ENCODE measurements at places on chromosomes 11 and 22. TPM values are rescaled to one million over a fixed set of nuclear protein-coding genes. Genes with fewer than 3 reads are reported as not detected.

DNA sequence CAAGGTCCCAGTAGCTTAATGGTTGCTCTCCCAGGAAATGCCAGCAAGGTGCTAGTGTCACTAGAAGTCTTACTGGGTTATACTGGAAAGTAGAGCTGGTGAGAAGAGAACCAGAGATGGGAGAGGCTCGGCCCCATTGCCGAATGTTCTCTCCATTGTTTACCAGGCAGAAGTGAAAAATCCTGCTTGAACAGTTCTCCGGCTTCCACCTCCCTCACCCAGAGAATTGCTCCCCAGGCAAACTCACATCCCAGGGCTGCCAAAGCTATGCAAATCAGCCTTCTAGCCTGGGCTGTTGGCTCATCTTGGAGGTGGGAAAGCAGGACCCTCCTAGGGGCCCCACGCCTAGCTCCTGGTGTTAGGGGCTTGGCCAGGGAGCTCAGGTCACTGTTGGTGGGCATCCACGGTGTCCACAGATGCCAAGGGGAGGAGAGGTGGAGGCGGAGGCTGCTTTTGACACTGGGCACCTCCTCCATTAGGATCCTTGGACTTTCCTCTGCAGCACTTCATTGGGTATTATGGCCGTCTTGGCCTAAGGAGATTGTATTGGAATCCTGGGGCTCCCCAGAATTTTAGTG is 20.1 kb downstream of the POU2F3 start:
- no peak for DNase-seq

DNA sequence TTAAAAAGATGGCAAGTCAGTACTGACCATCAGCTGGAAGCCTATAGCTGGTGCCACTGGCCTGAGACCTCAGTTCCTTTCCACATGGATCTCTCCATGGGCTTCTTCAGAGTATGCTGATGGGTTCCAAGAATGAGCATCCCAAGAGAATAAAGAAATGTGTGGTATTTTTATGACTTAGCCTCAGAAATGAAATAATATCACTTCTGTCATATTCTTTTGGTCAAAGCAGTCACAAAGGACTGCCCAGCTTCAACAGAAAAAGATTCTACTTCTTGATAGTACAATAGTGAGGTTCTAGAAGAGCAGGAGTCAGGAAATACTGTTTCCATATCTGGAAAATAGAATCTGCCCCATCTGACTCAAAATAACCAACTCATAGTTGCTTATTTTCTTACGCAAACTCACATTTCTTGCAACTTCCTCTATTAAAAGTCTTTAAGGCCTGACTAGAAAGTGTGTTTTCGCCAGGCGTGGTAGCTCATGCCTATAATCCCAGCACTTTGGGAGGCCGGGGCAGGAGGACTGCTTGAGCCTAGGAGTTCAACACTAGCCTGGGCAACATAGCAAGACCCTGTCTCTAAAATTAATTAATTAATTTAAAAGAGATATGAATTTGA is 116.9 kb downstream of the SIK3 start:
- no peak for DNase-seq

DNA sequence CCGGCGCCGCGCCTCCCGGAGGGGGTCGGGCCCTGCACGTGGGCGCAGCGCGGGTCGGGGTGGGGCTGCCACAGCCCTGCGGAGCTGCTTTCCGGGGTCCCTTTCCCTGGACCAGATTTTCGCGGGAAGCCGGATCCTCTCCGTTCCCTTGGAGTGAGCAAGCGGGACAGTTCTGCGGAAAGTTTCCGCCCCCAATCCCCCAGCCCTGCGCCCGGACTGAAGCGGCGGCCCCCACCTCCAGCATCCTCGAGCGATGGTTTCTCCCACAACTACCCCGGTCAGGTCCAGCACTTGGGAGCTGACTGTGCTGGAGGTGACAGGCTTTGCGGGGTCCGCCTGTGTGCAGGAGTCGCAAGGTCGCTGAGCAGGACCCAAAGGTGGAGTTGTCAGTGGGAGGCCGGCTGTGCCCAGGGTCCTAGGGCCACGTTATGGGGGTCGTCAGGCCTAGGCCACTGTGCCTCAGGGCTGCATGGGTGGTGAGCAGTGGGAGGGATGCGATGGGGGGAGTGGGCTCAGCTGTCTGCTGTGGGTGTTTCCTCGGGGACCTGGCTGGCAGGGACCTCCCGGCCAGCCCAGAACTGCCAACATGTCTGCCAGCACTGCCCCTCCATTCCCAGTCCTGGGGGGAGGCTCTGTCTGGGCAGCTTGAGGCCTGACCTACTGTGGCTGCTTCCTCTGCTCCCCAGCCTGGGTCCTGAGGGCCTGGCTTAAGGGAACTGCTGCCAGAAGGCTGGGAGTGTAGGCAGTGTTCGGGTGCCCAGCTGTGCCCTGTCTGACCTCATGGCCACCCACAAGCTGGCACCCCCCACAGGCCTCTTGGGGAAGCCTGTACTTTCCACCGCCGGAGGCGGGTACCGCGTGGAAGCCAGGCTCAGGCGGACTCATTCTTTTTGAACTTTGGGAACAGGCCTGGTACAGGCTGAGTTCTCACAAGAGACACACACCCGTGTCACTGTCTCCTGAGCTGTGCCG is 726 bp downstream of the ST3GAL4 start:
- no peak for DNase-seq

DNA sequence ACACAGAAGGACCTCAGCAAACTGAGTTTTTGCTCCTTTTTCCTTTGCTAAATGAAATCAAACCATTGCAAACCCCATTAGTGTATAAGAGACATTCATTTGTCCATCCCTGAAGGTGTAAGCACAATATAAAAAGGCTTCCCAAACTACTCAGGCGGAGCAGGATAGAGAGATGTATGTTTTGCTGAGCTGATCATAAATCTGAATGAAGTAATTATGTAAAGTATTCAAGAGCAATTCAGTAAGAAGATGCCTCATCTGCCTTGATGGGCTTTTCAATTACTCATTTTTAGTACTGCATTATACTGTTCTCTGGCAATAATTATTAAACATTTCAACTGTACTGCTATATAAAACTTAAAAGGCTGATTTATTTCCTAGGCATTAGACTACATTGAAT is 65.0 kb downstream of the SPON1 start:
- DNase-seq = no peak

DNA sequence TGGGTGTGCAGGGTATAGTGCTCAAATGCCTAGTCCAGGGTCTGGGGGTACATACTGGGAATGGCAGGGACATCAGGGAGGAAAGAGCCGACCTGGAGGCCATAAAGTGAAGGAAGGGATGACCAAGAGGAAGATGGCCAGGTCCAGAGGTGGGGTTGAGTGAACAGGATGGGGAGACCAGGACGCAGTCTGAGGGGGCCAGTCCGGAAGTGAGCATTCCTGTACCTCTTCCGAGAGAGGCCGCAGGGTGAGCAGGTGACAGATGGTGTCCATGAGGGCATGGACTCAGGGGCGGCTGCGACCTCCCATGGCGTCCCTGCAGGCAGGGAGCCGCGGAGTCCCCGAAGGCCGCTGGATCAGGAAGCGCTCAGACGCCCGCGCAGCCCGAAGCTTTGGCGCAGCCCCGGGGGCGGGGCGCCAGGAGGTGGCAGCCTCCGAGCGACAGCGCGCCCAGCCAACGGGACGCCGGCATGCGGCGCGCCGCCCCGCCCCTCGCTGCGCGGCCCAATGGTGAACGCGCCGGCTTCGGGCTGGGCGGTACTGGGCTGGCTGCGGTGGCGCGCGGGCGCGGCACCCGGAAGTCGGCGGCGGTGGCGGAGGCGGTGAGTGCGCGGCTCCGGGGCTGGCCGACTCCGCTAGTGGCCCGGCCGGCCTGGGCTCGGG is at the start of gene TANGO2:
Gene TANGO2, plus strand, starts transcription at position 578 of the 663 bp plus-strand sequence. CDS start 15,689 bp downstream, outside the sequence.
- DNase-seq = no peak

GRCh38 chr11:1828542-1828941 is 6.2 kb upstream of the SYT8 start:
- no peak for DNase-seq

GRCh38 chr11:65883786-65884715 is 4.2 kb downstream of the FIBP start:
- no peak for DNase-seq

DNA sequence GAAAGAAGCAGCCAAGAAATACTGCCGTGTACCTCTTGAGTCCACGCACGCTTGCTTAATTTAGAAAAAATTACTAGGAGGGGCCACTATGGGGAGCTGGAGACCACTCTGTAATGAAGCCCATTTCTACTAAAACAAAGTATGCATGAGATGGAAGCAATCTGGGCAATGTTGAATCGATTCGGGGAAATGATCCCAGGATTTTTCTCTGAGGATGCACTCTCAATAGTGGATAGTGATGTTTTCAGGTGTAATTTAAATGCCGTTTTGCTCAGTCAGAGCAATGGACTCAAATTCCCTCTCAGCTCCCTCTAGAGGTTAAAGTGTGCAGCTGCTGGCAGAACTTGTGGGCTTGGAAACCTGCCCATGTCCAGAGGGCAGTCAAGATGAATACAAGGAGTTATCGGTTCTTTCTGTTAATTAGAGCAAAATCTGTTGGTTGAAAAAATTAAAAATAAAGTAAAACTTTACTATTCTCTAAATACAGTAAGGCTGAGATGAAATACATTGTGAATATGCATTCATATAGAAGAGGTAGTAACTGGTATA is 64.1 kb downstream of the ME3 start:
- DNase-seq = no peak

DNA sequence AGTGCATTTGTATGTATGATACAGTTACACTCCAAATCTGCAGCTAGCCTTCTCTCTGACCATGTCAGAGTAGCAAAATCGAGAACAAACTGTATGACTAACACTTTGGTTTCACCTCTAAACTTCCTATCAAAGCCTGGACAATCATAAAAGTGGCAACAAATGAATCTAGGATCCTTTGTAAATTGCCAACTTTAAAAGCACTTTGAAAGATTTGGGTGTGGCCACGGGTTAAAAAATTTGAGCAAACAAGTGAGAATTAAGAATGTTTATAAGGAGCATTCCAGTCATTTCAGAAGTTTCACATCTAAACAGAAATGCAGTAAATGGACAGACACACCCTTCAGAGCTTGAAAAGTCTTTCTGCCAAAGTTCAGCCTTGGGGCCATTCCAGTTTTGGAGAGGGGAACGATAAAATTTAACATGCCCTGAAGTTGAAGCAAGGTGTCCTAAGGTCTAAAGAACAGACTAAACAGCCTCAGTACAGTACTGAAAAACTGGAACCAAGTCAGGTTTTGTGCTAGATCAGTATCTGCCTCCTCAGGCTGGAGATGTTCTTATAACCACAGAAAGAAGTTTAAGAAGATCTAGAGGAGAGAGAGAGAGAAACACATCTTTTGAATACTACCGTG is 181.9 kb upstream of the BDNF start:
- DNase-seq = no peak

DNA sequence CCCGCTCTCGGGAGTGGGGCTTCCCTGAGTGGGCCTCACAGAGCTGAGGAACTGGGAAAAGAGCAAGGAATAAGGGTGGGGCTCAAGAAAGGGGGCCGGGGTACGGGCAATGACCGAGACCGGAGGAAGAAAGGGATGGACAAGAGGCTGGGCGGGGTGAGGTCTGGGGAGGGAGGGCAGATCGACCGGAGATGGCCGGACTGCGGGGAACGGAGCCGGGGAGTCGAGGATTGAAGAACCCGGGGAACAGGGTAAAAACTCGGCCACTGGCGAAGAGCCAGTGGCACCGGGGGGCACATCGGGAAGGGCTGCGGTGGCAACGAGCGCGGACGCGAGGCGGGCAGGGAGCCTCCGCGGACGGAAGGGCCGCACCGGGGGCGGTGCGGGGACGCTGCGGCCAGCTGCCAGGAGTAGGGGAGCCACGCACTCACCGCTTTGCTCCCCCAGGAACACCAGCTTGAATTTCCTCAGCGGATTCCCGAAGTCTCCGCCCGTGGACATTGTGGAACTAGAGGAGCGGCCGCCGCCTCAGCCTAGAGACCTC is 667 bp downstream of the RAB6A start:
- no peak for DNase-seq

- DNase-seq = no peak
Observed at GRCh38 chr11:88169881-88170280, 5.4 kb downstream of the RAB38 start.

GRCh38 chr11:100584201-100584985 is 102.7 kb upstream of the ARHGAP42 start:
- no peak for DNase-seq

DNA sequence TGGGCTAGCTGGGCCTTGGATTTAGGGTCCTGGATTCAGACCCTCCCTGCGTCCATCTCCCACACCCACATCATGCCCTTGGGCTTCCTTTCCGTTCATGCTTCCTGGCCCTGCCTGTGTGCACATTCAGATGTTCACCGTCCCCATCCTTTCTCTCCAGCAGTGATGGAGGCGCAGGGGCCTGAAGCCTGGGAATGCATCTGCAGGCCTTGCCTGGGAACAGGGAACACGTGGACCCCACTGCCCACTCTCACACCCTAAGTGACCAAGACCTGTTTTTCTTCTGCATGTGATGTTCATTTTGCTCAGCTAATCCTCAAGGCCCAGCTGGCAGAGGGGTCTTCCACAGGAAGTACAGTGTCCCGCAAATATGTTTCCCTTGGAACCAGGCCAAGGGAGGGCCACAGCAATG is 91.6 kb upstream of the PARVA start:
- DNase-seq = no peak

GRCh38 chr11:125226706-125227105 is 62.2 kb downstream of the PKNOX2 start:
- DNase-seq = no peak

DNA sequence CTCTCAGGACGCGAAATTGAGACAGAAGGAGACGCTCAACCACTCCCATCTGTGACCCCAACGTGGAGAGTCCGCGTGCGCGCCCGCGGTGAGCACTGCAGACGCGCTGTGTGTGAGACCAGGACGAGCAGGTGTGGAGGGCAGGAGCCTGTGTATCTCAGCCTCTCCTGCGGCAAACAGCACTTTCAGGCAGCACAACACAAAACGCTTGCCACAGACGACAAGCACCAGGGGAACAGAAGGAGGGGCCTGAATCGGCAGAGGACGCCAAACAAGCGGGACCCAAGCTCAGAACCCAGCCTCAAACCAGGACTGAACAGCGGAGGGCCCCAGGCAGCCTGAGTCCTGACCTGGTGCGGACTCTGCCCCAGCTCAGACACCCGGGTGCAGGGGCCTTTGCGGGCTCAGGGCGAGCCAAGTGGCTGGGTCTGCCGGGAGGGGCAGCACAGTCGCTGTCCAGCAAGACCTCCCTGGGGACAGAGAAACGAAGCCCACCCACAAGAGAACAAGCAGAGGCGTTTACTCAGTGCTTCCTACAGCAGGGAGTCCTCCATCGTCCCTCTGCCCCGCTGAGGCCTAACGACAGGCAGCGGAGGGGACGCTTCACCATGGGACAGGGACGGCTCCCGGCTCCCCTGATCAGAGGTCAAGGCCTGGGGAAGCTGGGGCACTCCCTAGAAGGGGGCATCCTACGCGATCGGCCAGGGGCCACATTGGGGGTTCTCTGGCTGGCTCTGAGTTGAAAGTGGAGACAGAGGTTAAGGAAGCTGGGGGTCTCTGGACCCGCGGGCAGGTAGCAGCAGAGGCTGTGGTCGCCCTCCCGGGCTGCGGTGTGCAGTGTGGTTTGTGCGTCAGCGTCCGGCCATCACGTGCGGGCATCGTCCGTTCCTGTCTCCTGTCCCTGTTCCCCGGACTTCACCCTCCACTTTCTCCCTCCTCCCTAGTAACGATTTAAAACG is 560.8 kb downstream of the BRD1 start:
- no peak for DNase-seq

GRCh38 chr11:44388828-44389657 is 79.1 kb upstream of the ALX4 start:
- DNase-seq = no peak

Gene PIK3IP1
- total RNA-seq = 53.0 TPM

Gene FOLR2
- total RNA-seq = not detected

Gene MYBPC3
- total RNA-seq = not detected

Gene AP5B1
- total RNA-seq = 27.2 TPM

Gene OR2AT4
- not detected for total RNA-seq

Gene LPXN
- 2.6 TPM for total RNA-seq

Gene DDX25
- not detected for total RNA-seq

Gene APOBEC3G
- total RNA-seq = 0.91 TPM

Gene MPZL2
- 327 TPM for total RNA-seq

All from esophagus squamous epithelium (tissue), 5 donors.